ENCODE measurements at places on chromosomes 3 and 15. TPM values are rescaled to one million over a fixed set of nuclear protein-coding genes. Genes with fewer than 3 reads are reported as not detected.

DNA sequence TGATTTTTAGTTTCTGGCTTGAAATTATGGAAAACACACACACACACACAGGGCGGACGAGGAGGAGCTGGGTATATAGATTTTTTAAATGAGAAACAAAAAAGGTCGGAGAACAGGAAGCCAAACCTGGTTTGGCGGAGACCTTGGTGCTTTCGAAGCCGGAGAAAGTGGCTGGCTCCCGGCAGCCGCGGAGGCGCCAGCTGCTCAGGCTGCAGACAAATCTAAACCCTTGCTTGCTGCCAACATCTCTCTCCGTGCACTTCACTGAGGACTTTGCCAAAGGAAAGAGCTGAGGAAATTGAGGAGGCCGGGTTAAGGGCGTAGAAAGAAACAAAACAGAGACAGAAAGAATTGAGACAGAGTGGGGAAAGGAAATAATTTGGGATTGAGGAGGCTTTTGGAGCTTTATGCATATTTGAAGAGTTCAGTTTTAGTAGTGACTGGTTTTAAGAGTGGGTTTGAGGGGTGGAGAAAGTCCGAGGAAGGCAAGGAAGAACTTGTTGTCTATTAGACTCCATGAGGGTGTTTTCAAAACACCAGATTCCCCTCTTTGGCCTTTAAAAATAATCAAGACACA is 2.2 kb downstream of the ZIC1 start:
- H3K4me1 ChIP-seq = peaks cover 17% of the 10 kb centered on the region
- DNase-seq = no peak
- peaks cover 92% of the 10 kb centered on the region for H3K27me3 ChIP-seq
- peaks cover 35% of the 10 kb centered on the region for H3K36me3 ChIP-seq
- H3K27ac ChIP-seq = peak overlapping the region; percentile 58
- peak overlapping the region; percentile 87 for H3K4me3 ChIP-seq

DNA sequence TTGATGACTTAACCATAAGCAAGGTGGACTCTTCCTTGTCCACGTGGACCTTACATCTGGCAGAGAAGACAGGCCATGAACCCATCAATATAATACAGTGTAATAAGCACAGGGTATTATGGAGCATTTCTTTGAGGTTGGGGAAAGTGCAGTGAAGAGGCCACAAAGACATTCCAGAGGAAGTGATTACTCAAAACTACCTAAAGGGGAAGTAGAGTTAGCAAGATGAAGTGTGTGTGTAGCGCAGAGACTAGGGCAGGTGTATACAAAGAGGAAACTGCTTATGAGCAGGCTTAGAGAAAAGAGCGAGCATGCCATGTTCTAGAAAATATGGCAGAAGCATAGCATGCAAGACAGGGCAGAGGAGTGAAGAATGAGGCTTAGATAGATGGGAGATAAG is 17.9 kb downstream of the CP start:
- peaks cover 22% of the 10 kb centered on the region for H3K4me1 ChIP-seq
- no peaks in the 10 kb centered on the region for H3K36me3 ChIP-seq
- DNase-seq = no peak
- no peaks in the 10 kb centered on the region for H3K27me3 ChIP-seq
- H3K27ac ChIP-seq = peak overlapping the region; percentile 1

The CNTN3 gene
- total RNA-seq = 7.7 TPM

The TMEM41A gene
- total RNA-seq = 43.2 TPM
